OCI-LY7 (cell line): ENCODE measurements at places on chromosomes 7 and 10.

DNA sequence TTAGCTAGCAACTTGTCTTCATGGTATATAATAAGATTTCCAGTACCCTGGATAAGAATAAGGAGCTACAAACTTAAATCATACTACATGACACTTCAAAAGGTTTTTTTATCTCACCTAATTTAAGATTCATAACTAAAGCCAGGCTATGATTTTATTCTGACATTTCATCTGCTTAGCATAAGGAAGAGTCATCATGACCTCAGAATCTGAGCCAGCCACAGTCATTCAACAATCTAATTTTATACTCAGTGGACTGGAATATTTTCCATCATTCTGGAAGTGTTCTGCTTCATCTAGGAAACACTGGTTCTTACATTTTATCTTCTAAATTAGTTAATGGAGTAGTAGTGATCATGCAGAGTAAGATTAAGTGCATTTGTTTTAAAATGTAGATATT, 102.1 kb upstream of the KCND2 start:
- no peak for DNase-seq

GRCh38 chr10:75226095-75226494, 9.7 kb downstream of the COMTD1 start:
- no peak for DNase-seq

DNA sequence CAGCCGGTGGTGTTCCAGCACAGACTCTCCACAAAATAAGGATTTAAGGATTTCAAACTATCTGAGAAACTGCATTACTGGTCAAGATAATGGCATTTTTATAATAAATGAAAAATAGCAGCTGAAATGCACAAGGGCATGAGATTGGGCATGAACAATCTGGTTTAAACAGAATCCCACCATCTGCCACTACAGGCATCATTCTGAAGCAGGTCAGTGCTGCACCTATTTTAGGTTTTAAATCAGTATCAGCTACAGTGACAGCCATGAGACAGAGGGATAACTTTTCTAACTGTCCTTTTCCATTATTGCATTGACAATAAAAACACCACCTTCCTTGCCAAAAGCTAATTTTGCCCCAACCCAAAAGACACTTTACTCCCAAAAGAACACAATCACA, 186.8 kb downstream of the ETV1 start:
- no peak for DNase-seq

- DNase-seq, result no peak
Measured at GRCh38 chr7:30971440-30971839, 7.7 kb downstream of the GHRHR start.

DNA sequence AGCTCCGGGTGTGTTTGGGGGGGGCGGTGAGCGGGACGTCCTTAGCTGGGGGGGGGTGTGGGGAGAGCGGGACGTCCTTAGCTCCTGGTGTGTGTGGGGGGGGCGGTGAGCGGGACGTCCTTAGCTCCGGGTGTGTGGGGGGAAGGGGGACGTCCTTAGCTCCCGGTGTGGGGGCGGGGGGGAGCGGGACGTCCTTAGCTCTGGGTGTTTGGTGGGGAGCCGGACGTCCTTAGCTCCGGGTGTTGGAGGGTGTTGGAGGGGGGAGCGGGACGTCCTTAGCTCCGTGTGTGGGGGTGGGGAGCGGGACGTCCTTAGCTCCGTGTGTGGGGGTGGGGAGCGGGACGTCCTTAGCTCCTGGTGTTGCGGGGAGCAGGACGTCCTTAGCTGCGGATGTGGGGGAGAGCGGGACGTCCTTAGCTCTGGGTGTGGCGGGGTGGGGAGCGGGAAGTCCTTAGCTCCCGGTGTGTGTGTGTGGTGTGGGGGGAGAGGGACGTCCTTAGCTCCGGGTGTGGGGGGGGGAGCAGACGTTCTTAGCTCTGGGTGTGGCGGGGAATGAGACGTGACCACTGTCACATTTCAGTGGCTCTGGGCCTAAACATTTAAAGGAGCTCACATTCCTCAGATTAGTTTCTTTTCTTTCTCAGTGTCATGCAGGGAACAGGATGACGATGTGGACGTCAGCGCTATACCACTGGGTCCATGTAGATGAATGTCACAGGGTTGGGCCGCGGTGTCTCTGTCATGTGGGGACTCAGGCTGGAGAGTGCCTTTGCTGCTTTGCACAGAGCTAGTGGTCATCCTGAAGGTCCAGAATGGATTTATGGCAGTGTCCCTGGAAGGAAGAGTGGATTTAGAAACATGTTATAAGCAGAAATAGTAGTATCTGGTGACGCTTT, 7.5 kb downstream of the DYNC2I1 start:
- no peak for DNase-seq
